ENCODE measurements at places on chromosomes 13 and 19.
A peak's percentile ranks its signal among the peaks of the same experiment; 100 is the strongest.

- peak; percentile 84 for DNase-seq
Measured at GRCh38 chr13:51584731-51585672, 740 bp downstream of the WDFY2 start.

DNA sequence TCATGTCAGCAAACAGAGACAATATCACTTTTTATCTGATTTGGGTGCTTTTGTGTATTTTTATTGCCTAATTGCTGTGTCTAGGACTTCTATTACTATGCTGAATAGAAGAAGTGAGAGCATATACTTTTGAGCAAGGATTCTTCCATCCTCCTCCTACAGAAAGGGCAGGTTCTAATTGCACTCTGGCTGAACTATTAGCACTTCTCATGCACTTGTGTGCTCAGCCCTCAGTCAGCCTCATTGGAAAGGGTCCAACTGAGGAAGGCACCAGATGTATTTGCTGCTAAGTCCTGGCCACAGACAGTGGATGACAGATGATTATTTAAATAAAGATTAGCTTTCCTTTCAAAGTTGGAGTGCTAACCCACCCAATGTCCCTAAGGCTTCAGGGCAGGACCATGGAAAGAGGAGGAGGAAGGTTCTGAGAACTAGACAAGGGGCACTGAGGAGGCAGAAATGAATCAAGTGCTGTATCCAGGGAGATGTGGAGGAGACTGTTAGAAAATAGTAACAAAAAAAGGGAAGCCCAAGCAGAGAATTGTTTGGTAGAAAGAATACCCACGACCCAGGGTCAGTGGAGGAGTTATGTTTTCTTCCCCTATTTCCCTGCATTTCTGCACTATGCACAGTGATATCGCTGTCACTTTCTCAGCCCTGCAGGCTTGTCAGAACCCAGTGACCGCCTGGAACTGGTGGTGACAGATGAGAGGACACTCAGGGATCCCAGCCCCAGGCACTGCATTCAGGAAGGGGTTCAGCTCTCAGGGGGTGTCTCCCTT lies 8.0 kb downstream of the LILRB4 start:
- DNase-seq: peak; percentile 72

GRCh38 chr13:71853725-71854124 lies 13.3 kb downstream of the DACH1 start:
- no peak for DNase-seq

DNA sequence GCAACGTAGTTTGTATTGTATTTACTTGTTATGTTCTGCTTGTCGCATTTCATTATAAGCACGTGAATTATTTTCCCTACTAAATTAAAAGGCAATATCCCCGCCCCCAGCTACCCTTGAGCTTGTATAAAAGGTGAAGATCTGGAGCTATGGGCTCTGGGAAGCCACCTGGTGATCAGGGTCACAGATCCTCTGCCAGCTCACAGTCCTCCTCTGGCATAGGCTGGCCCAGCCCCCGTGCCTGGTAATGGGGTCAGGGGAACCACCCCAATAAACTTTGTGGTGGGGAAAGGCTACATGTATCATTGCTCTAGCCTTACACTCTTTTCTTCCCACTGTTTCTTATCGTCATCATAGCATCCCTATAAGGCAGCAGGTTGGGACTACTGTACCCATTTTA lies 190.2 kb upstream of the TSHZ3 start:
- DNase-seq: no peak

DNA sequence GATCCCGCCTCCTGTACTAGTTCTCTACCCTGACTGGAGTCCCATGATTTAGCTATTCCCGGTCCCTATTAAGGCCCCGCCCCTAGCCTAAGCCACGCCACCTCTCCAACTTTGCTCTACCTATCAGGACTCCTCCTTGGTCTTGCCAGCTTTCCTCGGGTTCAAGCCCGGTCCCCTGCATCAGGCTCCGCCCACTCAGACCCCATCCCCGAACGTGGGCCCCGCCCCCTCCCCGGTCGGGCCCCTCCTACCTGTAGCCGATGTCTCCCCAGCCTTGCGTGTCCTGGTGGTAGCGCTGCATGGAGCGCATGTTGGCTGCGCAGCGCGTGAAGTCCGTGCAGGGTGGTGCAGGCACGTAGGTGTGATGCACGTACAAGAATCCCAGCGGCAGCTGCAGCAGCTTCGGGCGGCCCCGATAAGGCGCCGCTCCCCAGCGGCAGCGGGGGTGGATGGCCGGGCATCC lies 7.3 kb upstream of the RASAL3 start:
- DNase-seq: no peak

GRCh38 chr19:5395556-5395955 lies 54.9 kb upstream of the PTPRS start:
- no peak for DNase-seq

GRCh38 chr19:4291184-4291732 lies 10.9 kb downstream of the TMIGD2 start:
- DNase-seq: no peak

DNA sequence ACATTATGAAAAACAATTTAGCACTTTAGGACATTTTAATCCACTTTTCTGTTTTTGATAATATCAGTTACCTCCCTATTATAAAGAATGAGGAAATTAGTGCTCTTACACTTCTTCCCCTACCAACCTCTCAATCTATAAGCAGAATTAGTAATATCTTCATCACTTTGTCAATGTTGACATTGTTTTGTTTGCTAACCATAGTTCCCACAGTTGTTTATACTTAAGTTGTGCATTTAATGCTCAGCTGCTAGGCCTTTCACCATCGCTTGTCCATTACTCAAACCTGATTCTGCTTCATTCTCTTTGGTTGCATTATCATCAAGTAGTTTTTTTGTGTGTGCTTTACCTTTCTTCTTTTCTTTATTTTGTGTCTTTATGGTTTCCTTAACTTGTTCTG lies 132.1 kb downstream of the CDK8 start:
- DNase-seq: no peak

Data from inflammatory macrophage (primary cell).